NCI-H510A treated with DMSO at 0.1 percent for 48 hours (cell line): ENCODE measurements at places on chromosomes 4 and X.

- DNase-seq, result no peak
These were observed 15.3 kb downstream of the ABCD1 start for GRCh38 chrX:153739754-153740486.

GRCh38 chr4:88137112-88137511 lies 21.3 kb downstream of the ABCG2 start:
- no peak for DNase-seq

- DNase-seq, result no peak
These were observed 10.8 kb downstream of the CTAG1A start for GRCh38 chrX:154595559-154596249.

- peak; percentile 5 for DNase-seq
These were observed 10.5 kb downstream of the ARL13A start for GRCh38 chrX:100979881-100980607.

GRCh38 chr4:18192901-18193300 lies 171.3 kb upstream of the LCORL start:
- no peak for DNase-seq

GRCh38 chrX:11558972-11559371 lies 106.7 kb downstream of the ARHGAP6 start:
- DNase-seq, result no peak

DNA sequence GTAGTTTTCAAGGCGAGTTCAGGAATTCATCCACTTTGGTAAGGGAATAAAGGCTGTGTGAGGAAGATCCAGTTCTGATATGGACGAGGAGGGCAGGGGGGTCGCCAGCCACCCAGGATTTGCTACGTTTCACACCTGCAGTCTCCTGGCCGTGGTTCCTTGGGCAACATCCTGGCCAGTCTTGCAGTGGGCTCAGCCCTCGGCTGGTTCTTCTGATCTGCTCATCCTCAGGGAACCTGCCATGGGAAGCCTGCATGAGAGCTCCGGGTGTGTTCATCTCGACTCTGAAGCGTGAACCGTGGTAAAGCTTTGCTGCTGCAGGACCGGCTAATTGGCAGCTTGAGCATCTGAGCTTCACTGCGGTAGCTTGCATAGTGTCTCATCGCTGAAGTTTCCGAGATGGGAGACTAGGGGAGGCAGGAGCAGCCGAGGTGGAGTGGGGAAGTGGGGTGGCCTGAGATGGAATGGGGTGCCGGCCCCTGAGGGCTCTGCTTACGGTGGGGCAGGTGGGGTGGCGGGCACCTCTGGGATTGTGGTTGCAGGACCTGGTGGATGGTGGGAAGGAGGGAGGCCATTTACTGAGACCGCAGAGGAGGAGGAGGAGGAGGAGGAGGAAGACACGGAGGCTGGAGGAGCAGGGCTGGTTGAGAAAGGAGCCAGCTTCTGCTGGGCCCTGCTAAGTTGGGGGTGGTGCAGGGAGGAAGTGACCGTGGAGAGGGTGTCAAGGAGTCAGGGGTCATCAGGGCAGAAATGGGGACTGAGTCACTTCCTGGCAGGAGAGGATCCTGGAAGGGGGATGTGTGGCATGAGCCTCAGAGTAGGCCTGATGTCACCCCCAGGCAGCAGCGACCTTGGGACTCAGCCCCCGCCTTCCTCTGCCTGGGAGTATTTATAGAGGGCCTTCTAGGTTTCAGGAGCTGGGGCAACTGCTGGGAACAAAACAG lies 213.1 kb upstream of the PSAPL1 start:
- DNase-seq, result no peak

- DNase-seq, result no peak
These were observed 16.1 kb downstream of the MSX1 start for GRCh38 chr4:4875611-4876010.

GRCh38 chr4:156972379-156973015 lies 898 bp upstream of the PDGFC start:
- no peak for DNase-seq

DNA sequence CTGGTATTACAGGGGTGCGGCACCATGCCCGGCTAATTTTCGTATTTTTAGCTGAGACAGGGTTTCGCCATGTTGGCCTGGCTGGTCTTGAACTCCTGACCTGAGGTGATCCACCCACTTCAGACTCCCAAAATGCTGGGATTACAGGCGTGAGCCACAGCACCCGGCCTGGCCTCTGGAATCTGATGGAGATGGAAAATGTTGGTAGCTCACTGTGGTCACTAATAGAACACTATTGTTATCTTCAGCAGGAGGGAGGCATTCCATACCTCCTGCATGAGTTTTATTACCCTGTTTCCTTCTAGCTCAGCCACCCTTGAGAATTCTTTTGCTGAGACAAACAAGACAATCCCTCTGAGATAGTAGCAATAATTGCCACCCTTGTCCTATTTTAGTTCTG lies 105.0 kb downstream of the SHROOM3 start:
- DNase-seq, result no peak
